ENCODE measurements at places on chromosomes 4 and X.

DNA sequence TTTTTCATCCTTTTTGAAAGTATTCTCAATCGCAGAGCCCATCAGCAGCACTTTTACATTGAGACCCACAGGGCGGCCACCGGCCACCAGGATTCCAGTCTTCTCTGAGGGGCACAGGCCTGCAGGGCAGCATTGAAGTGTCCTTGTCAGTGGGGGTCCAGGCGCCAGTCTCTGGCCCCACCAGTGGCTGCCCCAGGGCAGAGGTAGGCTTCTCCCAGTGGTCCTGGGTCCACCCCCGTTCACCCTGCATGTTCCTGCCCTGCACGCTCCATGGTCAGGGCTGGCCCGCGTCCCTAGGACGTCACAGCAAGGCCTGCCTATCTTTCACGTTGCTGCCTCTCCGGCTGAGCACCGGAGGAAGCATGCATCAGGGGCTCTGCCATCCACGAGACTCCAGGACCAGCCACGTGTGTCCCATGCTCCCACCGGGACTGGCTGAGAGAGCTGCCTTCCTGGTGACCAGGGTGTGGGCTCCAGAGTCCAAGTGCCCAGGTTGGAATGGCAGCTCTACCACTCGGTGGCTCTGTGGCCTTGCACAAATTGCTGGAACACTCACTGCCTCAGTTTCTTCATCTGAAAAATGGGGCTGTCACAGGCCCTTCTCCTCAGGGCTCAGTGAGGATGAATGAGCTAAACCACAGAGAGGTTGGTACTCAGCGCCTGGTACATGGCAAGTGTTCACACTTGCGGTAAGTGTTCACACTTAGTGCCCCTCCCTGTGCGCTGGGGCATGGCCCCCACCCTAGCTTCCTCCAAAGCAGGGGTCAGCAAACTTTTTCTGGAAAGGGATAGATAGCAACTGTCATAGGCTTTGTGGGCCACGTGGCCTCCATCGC lies 30.7 kb upstream of the JAKMIP1 start:
- no peak for DNase-seq

DNA sequence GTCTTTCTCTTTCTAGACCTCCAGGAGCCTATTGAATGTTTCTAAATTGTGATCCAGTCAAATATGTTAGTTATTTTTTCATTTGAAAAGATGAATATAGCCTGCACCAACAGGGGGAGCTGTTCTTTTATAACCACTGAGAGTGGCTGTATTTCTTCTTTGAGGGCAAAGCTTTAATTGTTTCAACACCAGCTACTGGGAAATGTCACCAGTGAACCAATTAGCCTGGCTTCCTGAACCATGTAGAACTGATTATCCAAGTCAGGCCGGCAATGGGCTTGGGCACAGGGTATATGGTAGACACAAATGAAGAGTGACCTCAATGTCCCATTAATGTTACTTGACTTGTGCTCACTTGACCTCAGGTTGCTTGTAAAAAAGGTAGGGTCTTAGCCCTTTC lies 4.8 kb upstream of the DAPP1 start:
- DNase-seq: peak; percentile 33

- DNase-seq: no peak
These were observed 119.6 kb downstream of the AFF2 start for GRCh38 chrX:148620023-148620422.

- DNase-seq: no peak
These were observed 79.4 kb upstream of the EFNB1 start for GRCh38 chrX:68749426-68749825.

GRCh38 chr4:112083587-112084347 lies 61.5 kb upstream of the FAM241A start:
- DNase-seq: no peak

DNA sequence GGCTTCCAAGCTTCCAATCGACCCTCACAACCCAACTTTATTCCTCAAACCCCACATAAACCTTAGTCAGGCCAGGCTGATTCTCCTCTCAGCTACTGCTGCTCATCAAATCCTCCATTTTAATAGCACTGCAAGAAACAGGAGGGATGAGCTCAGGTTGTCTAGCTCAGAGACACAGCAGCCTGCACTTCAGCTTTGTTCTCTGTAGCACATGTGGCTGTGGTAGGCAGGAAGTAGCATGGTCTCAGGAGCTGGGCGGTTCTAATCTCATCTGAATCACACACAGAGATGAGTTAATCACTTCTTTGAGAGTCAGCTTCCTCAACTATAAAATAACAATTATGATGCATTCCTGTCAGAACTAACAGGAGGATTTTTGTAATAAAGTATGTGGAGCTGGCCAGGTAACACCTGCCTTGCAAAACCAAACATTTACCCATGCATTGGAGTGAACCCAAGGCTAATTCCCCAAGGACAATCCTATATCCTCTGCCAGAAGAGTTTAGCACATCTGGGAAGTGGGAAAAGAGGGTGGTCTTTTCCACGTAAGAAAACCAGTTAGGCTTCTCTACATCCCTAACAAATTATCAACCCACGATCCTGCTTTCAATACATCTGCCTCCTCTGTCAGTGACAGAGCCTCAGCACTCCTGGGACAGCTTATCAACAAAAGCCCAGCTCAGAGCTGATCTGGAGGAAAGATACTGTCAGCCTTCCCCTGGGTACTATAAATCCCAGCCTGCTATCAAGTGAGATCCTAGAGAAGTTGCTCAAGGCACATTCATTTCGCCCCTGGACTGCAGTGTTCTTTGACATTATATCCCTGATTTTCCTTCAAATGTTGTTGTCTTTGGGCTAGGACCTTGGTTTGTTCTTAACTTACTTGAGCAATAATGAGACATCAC lies 32.8 kb downstream of the ELOVL6 start:
- peak; percentile 22 for DNase-seq

- no peak for DNase-seq
These were observed 10.7 kb downstream of the SLC39A8 start for GRCh38 chr4:102334624-102335023.

DNA sequence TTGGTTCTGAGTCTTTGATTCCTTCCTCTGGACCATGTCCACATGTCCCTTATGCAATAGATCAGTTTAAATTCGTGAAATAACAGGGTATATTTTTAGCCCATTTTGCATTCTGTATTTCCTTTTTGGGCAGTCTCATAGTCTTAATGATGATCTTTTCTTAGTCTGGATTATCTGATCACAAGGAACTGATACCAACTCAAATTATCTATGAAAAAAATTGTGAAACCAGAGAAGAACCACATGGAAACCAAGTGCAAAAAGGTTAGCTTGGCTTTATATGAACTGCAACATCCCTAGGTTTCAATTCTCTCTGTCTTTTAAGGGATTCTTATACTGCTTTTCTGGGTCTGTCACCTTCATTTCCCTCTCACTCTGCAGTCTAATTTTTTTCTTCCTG lies 608.6 kb upstream of the AADAT start:
- DNase-seq: no peak

DNA sequence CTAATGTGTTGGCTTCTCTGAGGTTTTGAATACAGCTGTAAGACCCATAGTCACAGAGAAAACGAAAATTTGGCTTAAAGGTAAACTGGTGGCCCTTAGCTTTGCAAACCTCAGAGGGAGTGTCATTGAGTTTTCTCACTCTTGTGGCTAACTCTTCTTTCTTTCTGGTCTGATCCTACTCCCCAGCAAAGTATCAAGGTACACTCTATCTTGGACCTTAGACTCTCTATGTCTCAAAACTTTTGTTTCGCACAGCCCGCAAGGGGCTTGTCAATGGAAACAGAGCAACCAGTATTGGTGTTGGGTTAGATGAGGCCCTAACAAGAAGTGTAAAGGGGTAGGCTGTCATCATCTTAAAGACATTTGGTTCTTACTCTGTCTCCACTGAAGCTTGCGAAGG lies 19.8 kb downstream of the APOO start:
- no peak for DNase-seq

- no peak for DNase-seq
These were observed 17.8 kb upstream of the RNF4 start for GRCh38 chr4:2451036-2451520.

- no peak for DNase-seq
These were observed 595.1 kb downstream of the RAB28 start for GRCh38 chr4:12889054-12889453.
